Fibroblast of skin of abdomen (primary cell): ENCODE measurements at places on chromosomes 6 and 20.

DNA sequence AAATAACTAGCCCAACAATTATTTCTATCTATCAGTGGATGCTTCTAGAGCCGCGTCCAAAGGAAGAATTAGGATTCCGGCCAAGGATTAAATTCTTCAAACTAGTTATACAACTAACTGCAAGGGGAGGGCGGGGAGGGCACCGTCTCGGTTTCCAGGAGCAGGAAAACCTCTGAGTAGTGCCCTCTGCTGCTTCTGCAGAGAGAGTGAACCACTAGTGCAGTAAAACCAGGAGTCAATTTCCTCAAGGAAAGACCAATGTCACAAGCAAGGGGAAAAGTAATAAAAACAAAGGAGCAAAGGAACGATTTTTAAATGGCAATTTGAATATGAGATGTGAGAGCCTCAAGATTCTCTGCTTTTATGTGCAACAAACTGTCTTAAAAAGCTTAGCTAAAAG lies 16.5 kb upstream of the UBE2J1 start:
- DNase-seq, result peak; percentile 28

DNA sequence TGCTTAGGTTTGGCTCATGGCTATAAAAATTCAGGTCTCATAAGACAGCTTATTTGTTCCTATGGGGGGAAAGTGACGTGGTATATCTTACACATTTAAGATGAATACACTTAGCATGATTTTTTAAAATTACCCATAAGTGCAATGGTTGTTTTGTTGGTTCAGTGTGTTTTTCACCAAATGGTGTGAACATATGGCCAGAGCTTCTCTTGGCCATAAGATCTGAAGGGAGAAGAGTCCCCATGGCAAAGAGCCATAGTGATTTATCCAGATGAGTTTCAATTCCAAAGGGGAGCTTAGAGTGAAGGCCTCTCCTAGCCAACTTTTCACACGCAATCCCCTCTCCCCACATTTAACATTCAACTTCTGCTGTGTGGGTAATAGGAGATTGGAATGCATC lies 107.6 kb downstream of the TMEM242 start:
- DNase-seq, result no peak

- no peak for DNase-seq
Observed at GRCh38 chr6:64914124-64914523, 792.9 kb downstream of the EYS start.

DNA sequence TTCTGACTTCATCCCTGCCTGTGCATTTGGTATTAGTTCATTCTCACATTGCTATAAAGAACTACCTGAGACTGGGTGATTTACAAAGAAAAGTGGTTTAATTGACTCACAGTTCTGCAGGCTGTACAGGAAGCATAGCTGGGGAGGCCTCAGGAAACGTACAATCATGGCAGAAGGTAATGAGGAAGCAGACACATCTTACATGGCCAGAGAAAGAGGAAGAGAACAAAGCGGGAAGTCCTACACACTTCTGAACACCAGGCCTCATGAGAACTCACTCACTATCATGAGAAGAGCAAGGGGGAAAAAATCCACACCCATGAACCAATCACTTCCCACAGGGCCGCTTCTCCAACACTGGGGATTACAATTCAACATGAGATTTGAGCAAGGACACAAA lies 303.9 kb downstream of the CBLN4 start:
- DNase-seq, result no peak

GRCh38 chr6:37038292-37039198 lies 33.1 kb downstream of the FGD2 start:
- DNase-seq, result no peak

GRCh38 chr20:17659801-17660200 lies 22.2 kb downstream of the RRBP1 start:
- no peak for DNase-seq

GRCh38 chr6:140001005-140001404 lies 626.6 kb upstream of the CITED2 start:
- DNase-seq, result no peak

GRCh38 chr20:38270869-38271605 lies 10.5 kb upstream of the KIAA1755 start:
- DNase-seq, result peak; percentile 96

- DNase-seq, result peak; percentile 55
Observed at GRCh38 chr6:79168695-79168980, 65.8 kb downstream of the HMGN3 start.

GRCh38 chr6:21751608-21752007 lies 158.1 kb downstream of the SOX4 start:
- DNase-seq, result no peak

DNA sequence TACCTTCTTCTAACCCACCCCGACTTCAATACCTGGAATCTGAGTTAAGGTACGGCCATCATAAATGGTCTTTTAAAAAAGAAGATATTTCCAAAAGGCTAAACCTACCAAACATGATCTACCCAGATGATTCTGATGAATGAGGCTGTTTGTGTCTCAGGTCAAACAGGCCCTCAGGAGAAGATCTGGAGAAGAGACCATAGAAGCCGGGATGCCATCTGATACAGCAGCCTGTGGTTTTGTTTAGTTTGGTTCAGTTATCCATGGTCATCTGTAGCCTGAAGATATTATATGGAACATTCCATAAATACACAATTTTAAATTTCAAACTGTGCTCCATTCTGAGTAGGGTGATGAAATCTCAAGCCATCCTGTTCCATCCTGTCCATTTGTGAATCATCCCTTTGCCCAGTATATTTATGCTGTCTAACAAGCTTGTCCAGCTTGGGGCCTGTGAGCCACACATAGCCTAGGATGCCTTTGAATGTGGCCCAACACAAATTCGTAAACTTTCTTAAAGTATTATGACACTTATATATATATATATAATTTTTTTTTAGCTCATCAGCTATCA lies 4.0 kb upstream of the CAP2 start:
- peak; percentile 49 for DNase-seq

GRCh38 chr20:57380081-57380750 lies 11.0 kb upstream of the RBM38 start:
- no peak for DNase-seq

DNA sequence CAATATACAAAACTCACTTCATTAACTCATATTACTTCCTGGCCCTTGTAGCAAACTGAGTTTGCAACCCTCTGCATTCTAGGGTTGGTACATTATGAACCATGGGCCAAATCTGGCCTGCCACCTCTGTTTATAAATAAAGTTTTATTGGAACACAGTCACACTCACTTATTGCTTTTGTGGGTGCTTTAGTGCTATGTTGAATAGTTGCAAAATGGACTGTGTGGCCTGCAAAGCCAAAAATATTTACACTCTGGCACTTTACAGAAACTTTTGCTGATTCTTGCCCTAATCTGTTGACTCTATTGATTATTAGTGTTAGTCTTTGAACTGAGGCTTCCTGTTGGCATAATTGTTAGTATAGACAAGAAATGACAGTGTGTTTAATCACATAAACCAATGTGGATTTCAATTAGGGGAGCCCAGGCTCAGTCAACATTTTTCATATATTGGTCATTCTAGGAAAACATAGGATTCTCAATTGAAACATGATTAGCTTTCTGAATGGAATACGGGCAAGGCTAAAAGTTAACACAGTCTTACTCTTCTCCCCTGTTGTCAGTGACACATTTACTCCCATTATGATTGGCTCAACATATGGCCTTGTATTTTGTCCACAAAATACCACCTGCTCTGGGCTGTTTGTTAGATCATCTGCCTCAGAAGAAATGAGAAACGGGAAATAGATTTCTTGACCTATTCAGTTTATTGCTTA lies 241.9 kb upstream of the ZFP64 start:
- no peak for DNase-seq

- peak; percentile 72 for DNase-seq
Observed at GRCh38 chr6:113281014-113281413, 576.1 kb upstream of the MARCKS start.

DNA sequence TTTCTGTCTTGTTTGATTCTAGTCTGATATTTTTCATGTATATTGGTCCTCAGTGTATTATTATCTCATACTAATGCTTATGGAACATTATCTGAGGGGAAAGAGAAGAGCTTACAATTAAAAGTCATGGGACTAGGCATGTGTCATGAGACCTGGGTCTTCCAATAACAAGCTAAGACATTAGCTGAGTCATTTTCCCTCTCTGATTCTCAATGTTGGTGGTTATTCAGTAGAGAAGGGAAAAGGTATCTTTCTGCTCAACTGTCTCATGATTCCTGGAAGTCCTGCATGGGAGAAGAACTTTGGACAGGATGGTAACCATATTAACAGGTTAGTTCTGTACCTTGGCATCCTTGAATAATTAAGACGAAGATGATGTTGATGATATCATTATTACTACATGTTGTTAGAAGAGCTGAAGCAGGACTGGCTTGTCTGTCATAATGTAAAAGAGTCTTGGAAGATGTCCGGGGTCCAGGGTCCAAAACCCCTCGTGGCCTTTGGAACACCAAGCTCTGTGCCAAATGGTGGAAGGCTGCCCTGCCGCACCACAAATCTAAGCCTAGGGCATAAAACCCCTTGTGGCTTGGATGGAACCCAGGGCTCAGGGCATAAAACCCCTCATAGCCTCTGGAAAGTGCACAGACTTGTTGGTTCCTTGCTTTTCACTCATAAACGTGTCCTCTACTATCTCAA lies 19.1 kb downstream of the TRIM38 start:
- DNase-seq, result no peak

GRCh38 chr6:134590449-134590848 lies 272.5 kb upstream of the SGK1 start:
- DNase-seq, result peak; percentile 62

GRCh38 chr6:109015176-109015575 lies 79.5 kb downstream of the SESN1 start:
- no peak for DNase-seq

- peak; percentile 90 for DNase-seq
Observed at GRCh38 chr6:52577022-52577777, at the start of gene TRAM2. TSS of gene TRAM2 (minus strand) at chr6:52577060. CDS start at chr6:52576915, 145 bp downstream.

DNA sequence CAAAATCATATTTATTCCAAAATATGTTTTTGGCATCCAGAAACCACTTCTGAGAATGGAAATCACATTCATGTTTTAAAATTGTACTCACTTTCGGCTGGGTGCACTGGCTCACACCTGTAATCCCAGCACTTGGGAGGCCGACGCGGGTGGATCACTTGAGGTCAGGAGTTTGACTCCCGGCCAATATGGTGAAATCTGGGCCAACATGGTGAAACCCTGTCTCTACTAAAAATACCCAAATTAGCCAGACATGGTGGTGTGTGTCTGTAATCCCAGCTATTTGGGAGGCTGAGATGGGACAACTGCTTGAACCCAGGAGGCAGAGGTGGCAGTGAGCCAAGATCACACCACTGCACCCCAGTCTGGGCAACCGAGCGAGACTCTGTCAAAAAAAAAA lies 580.7 kb downstream of the MAFB start:
- DNase-seq, result no peak

- no peak for DNase-seq
Observed at GRCh38 chr6:131572686-131573415, at the start of gene ARG1. TSS of gene ARG1 (plus strand) at chr6:131573226. CDS start at chr6:131573283, 57 bp downstream.

- peak; percentile 35 for DNase-seq
Observed at GRCh38 chr6:679282-679681, 13.7 kb downstream of the EXOC2 start.

DNA sequence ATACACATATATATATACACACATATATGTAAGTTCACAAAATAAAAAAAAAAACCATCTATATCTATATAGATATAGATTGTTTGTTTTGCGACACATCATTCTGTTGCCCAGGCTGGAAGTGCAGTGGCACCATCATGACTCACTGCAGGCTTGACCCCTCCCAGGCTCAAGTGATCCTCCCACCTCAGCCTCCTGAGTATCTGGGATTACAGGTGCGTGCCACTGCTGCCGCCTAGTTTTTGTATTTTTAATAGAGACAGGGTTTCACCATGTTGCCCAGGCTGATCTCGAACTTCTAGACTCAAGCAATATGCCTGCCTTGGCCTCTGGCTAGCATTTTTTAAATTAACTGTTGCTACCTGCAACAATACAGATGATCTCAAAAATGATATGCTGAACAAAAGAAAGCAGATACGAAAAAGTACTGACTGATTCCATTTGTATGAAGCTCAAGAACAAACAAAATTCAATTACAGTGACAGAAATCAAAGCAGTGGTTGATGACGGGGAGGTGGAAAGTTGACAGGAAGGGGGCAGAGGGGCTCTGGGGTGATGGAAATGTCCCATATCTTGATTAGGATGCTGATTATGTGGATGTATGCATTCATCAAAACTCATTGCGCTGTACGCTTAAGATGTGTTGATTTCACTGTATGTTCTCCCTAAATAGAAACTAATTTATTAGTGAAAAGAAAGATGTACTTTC lies 49.6 kb downstream of the ATXN1 start:
- DNase-seq, result no peak

DNA sequence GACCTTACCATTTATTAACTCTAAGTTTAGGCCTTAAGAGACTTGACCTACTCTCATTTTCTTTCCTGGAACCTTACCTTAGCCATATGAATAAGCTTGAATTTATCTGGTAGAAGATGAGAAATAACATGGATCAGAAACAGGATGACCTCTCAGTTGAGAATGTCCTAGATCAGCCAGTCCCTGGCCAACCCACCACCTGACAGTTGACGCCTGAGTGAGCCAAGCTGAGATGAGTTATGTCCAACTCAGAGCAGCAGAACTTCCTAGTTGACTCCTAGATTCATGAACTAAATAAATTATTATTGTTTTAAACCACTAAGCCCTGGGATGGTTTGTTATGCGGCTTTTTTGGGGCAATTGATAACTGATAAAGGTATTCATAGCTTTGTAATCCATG lies 233.0 kb upstream of the RAB32 start:
- DNase-seq, result no peak

GRCh38 chr20:6705106-6705766 lies 62.2 kb upstream of the BMP2 start:
- peak; percentile 16 for DNase-seq

GRCh38 chr6:158782432-158783166 lies 36.6 kb downstream of the EZR start:
- DNase-seq, result no peak

DNA sequence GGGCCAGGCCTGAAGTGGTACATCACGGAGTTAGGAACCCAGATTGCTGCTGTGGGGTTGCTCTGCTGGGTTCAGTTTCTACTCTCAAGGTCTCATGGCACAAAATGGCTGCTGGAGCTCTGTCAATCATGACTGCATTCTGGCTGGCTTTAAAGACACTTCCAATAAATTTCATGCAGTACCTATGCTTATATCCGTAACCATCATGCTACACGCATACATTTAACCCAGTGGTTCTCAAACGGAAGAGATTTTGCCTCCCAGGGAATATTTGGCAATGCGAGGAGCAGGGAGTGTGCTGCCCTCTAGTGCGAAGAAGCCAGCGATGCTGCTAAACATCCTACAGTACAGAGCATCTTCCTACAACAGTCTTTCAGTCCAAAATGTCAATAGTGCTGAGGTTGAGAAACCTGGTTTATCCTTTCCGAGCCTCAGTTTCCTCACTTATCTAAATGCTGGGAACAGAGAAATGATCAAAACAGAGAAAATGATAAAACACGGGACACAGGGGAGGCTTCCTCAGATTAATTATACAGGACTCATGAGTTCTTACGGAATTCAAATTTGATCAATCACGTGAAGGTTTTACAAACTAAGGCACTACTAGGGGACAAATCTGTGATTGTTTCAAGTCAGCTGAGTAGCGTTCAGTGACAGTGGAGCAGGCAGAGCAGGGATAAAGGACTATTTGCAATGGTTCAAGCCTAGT lies 9.6 kb upstream of the SLC2A10 start:
- peak; percentile 40 for DNase-seq

GRCh38 chr6:159121486-159121885 lies 47.7 kb upstream of the FNDC1 start:
- no peak for DNase-seq
